Activated naive CD4-positive, alpha-beta T cell treated with anti-CD3 and anti-CD28 coated beads, Interleukin-2, amount 10 ng/mL, durations not matched to agents 7 days and 5 days (primary cell): ENCODE measurements at places on chromosomes 12 and 14.

GRCh38 chr12:41362510-41362909, 174.4 kb downstream of the PDZRN4 start:
- DNase-seq: no peak

GRCh38 chr12:74770552-74770951, 232.9 kb downstream of the ATXN7L3B start:
- no peak for DNase-seq

DNA sequence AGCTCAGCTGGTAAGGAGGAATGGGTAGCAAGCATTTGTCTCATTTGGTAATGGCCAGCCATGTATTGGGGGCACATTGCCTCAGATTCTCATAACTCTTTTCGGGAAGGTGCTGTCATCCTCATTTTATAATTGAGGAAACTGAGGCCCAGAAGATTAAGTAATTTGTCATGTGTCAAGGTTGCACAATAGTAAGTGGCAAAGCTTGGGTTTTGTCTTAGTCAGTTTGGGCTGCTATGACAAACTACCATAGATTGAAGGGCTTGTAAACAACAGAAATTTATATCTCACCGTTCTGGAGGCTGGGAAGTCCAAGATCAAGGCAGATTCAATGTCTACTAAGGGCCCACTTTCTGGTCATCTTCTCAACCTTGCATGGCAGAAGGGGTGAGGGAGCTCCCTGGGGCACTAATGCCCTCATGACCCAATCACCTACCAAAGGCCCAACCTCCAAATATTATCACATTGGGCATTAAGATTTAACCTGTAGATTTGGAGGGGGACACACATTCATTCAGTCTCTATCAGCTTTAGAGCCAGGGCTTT, 99.6 kb downstream of the SRGAP1 start:
- no peak for DNase-seq

DNA sequence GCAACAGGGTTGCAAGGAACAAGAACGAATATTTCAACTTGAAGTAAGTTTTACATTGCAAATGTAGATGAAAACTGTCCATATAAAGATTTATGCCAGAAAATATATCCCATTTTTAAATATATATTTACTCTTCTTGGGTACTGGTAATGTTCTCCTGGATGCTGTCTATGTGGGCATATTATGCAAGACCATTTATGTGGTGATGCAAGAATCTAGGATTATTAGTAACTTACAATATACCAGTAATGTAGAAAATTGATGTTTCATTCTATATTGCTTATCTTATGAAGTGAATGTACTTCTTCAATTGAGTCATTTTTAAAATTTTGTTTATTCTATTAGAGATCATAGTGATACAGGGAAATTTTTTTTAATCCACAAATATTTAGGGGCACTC, 25.1 kb downstream of the FGFR1OP2 start:
- no peak for DNase-seq

DNA sequence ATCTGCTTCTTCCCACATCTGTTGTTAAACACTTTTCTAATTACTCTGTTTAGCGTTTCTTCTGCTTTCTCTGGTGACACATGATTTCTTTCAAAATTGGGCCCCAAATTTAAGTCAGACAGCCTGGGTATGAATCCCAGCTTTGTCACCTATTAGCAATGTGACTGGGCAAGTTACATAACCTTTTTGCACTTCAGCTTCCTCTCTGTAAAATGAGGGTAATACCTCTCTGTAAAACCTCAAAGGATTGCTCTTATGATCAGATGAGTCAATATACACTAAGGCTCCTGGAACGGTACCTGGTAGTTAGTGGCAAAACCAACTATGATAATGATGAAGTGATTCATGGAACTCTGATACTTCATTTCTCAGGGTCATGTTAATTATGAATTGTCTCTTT, 33.0 kb downstream of the E2F7 start:
- no peak for DNase-seq

- DNase-seq: no peak
Observed at GRCh38 chr12:70059373-70059772, 183.9 kb upstream of the CNOT2 start.

DNA sequence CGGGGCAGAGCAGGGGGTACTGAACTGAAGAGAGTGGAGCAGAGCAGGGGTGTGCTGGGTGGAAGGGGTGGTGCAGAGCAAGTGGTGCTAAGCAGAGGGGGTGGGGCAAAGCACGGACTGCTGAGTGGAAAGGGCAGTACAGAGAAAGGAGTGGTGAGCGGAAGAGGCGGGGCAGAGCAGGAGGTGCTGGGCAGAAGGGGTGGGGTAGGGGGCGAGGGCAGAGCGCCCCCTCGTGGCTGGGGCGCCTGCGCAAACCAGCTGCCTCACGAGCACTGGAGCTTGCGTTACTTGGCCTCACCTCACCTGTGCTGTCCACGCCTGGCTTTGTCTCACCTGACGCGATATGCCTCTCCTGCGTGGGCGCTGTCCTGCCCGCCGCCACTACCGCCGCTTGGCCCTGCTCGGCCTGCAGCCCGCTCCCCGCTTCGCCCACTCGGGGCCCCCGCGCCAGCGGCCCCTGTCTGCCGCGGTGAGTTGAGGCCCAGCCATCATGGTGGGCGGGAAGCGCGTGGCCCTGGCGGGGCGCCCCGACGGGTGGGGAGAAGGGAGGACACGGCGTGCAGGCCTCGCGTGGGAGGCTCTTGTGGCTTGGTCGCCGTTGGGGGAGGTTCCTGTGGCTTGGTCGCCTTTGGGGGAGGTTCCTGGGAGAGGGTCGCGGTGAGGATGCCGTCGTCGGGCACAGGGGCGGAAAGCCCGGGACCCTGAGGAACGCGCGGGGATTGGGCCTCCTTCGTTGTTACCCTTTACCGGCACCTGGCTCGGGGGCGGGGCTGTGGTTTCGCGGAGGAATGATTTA, at the start of gene COX8C:
TSS of gene COX8C (plus strand) at position 257 of the 796 bp plus-strand sequence. CDS start at position 344, 87 bp downstream.
- no peak for DNase-seq

- DNase-seq: no peak
Observed at GRCh38 chr12:69247268-69248018, 8.1 kb downstream of the CPSF6 start.

DNA sequence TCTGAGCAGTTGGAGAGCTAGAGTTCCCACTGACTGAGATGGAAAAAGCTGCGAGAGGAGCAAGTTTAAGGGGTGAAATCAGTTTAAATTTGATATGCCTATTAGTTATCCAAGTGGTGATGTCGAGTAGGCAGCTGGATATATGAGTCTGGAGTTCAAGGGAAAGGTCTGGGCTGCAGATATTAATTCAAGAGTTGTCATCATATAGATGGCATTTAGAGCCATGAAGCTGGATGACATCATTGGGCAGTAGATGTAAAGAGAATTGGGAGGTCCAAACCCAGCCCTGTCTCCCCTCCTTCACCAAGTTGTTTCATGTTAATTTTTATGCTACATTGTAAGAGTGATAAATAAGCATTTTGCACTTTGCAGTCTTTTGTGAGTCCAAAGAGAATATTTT, 898.1 kb downstream of the GALC start:
- no peak for DNase-seq

DNA sequence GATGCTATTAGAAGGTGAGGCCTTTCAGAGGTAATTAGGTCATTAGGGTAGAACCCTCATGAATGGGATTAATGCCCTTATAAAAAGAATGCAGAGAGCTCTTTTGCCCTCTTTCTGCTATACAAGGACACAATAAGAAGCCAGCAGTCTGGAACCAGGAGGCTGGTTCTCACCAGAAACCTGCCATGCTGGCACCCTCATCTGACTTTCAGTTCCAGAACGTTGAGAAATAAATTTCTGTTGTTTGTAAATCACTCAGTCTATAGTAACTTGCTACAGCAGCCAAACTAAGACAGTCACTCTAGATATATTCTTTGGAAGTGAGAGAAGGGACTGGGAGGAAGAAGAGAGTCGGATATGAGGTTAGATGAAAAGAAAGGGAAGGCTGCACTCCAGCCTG, 125.0 kb upstream of the MYF6 start:
- no peak for DNase-seq

DNA sequence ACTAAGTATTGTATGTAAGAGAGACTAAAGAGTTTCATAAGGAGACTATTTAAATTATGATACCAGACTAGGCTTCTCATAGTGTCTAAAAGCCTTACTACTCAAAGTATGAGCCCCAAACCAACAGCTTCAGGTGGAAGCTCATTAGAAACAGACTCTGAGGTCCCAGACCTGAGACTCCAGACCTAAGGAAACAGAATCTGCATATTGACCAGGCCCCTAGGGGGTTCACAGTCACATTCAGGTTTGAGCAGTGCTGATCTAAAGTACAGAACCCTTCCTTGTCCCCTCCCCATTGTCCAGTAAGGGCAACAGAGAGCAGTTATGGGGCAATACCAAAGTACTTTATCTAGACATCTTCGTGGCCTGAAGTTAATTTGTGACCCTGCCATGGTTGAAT, 87.7 kb downstream of the SSPN start:
- DNase-seq: no peak

DNA sequence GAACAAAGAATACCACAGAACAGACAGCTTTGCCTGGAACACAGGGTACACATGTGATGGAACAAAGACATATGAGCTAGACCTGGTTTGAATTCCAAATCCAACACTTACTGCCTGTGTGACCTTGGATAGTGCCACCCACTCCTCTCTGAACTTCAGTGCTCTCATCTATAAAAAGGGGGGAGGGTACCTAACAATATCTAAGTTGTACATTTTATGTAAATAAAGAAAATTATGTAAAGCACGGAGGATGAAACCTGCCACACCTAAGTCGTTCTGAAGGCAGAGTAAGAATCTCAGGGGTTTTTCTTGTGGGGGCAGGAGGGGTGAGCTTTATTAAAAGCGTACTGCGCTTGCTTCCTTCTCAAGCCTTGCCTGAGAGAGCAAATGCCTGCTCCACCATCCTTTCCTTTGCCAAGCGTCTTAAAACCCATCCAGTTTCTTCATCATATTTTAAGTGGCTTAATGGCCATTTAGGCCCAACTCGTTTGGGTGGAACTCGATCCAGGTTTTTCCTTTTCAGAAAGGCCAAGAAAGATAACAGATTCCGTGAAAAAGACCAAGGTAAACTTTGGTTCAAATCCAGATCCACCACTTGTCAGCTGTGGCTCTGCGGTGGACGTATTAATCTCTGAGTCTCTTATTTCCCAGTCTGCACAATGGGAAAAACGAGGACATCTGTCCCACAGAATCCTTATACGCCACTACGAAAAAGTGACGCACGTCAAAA, 946 bp downstream of the DDX24 start:
- DNase-seq: no peak

- DNase-seq: no peak
Observed at GRCh38 chr12:92624236-92624635, 78.6 kb upstream of the PLEKHG7 start.
